ENCODE measurements at places on chromosomes 12 and 14. TPM values are rescaled to one million over a fixed set of nuclear protein-coding genes. Genes with fewer than 3 reads are reported as not detected.
A peak's percentile ranks its signal among the peaks of the same experiment; 100 is the strongest.

GRCh38 chr14:33184587-33184986 lies 245.9 kb downstream of the NPAS3 start:
- DNase-seq = peak; percentile 47

IGF1 gene
- total RNA-seq = not detected

POTEG gene
- not detected for total RNA-seq

SLC41A2 gene
- 21.3 TPM for total RNA-seq

DNA sequence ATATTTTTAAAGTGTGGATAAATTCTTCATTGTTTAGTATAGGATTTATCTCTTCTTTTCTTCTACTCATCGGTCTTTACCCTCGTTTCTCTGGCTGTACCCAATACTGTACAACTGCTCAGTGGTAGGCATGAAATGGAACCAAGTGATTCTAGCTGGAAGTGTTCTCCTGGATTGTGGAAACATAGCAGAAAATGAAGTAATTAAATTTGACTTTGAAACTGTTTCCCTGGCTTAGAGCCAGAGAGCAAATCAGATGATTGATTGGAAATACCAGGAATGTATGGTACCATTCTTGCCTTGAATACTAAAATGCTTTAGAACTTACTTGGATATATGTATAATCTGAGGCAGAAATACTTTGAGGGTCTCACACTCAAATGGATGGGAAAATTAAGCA lies 292.3 kb downstream of the ERC1 start:
- no peak for DNase-seq

GRCh38 chr14:87045246-87045645 lies 947.7 kb downstream of the GALC start:
- DNase-seq = no peak

GRCh38 chr12:93325855-93326254 lies 51.9 kb upstream of the NUDT4 start:
- DNase-seq = peak; percentile 94

- DNase-seq = no peak
These were observed 232.5 kb upstream of the RTL1 start for GRCh38 chr14:101135796-101136742.

OTUB2 gene
- total RNA-seq = 0.57 TPM

SCN8A gene
- 6.4 TPM for total RNA-seq

- peak; percentile 77 for DNase-seq
These were observed 120.8 kb downstream of the CHST11 start for GRCh38 chr12:104577581-104577981.

DNA sequence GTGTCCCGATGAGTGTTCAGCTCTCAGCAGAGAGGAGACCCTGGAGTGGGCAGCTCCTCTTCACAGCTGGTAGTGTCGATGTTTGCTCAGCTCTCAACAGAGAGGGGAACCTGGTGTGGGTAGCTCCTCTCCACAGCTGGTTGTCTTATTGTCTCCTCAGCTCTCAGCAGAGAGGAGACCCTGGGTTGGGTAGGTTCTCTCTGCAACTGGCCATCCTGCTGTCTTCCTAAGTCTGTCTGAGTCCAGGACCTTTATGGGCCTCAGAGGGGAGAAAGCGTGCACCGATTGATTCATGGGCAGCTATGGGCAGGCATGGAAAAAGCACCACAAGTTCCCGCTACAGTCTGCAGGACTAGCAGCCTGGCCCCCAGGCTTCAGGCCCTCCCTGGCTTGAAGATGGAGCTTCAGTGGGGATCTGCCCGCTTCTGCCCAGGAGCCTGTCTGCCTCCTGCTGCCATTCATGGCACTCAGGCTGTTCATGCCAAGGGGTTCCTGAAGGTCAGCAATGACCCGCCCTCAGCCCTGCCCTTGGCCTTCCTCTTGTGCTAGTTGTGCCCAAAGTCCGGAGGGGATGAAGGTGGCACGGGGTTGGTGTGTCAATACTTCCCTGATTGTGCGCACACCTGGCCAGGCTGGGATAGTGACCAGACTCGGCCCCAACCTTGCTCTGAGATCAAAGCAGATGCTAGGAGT lies 224.2 kb downstream of the KCNC2 start:
- no peak for DNase-seq

MARCHF9 gene
- total RNA-seq = 6.7 TPM

- no peak for DNase-seq
These were observed 34.2 kb upstream of the ASPG start for GRCh38 chr14:104051092-104051813.

DNA sequence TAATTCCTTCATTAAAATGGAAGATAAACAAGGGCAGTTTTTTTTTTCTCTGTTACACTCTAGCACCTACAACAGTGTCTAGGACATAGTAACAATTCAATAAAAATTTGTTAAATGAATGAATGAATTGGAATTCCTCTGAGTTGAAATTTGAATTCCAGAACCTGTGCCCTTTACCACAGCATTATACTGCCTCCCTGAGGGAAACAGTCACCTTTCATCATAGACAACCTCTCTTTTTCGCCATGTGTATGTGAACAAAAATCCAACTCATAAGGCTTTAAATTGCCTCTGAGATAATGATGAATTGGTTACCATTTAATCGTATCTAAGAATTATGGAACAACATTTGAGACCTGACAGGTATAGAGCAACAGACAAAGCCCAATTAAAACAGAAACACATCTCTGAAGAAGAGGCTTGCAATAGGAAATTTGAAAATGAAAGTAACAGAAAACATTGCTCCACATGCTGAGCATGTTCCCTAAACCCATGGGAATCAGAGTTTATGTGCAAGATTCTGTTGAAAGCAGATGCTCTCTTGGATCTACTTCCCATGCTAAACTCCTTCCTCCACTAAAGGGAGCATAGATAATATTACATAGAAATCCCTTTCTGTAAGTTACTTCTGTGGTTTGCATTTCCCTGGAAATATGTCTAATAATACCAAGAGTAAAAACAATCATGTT lies 657.8 kb downstream of the GALC start:
- no peak for DNase-seq

DNA sequence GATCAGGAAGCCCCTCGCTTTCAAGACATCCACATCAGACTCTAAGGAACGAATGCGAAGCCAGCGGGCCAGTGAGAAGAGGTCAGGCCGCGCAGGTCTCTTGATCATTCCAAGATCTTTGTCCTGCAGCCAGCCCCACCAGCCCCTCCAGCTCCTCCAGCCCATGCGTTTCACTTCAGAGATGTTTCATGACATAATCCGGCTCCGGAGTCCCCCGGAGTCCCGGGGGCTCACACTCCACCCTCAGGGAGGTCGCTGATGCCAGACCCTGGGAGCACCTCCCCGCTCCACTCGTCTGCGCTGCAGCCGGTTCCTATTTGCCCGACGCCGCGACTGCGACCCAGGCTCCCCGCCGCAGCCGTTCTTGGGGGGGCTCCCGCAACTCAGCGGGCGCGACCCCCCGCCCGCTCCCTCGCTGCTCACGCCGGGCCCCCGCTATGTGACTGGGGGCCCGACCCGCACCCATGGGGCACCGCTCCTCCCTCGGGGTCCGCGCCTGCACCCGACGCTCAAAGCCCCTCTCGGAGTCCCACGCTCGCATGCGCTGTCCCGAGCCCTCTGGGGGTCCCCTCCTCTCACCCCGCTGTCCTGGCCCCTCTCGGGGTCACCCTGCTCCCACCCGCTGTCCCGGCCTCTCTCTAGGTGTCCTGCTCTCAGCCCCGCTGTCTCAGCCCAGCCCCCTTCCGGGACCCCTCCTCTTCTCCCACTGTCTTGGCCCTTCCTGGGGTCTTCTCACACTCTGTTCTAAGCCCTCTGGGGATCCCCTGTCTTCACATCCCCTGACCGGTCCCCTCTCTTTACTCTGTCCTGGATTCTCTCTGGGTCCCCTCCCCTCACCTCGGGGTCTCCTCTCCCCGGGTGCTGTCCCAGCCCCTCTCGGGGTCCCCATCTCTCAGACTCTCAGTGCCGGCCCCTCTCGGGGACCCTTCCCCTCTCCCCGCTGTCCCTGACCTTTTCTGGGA lies 1.1 kb downstream of the TAOK3 start:
- peak; percentile 24 for DNase-seq

FOXG1 gene
- total RNA-seq = 16.7 TPM

CS gene
- total RNA-seq = 120 TPM

CAPS2 gene
- 3.7 TPM for total RNA-seq

SLC5A8 gene
- total RNA-seq = 0.05 TPM

Data from M059J (cell line).